ENCODE measurements at places on chromosomes 1 and 21.
A peak's percentile ranks its signal among the peaks of the same experiment; 100 is the strongest.

- no peak for DNase-seq
Observed at GRCh38 chr1:26468911-26469310, 3.3 kb upstream of the HMGN2 start.

- DNase-seq: no peak
Observed at GRCh38 chr1:156284757-156285156, 632 bp downstream of the TMEM79 start.

DNA sequence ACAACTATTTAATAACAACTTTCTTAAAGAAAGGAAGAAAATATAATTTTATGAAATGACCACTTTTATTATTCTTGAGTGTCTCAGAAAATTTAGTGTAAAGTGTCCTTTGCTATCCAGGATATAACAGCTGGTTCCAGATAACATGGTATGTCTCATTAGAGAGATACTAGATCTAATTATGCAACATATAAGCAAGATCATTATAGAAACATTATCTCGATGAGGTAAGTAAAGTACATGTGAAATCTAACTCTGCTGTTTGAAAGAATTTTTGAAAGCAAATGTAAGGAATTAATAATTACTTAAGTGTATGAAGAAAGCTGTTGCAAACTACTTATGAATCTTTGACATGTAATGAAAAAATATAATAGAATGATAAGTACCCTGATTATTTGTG, 887.4 kb upstream of the CXADR start:
- no peak for DNase-seq

DNA sequence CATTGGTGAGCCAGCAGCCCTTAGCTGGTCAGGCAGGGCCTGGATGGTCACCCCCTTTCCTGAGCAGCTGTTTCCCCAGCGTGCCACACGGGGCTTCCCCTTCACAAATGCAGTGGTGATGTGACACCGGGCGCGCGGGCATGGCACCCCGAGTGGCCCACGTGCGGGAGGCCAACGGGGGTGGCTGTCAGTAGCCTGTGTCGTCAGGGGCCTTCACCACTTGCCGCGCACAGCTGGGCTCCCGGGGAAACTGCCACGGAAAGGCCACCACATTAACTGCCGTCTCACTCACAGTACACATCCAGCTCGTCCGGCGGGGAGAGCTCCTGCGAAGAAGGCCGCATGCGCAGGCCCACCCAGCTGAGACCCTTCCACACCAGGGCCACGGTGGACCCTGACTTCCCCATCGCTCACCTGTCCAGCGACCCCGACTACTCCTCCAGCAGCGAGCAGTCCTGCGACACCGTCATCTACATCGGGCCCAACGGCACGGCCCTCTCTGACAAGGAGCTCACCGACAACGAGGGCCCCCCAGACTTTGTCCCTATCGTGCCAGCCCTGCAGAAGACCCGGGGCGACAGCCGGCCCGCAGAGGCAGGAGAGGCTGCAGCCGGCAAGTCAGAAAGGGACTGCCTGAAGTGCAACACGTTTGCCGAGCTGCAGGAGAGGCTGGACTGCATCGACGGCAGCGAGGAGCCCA, 530.5 kb downstream of the KIF26B start:
- DNase-seq: no peak

- DNase-seq: no peak
Observed at GRCh38 chr1:226700861-226701260, 38.2 kb downstream of the ITPKB start.

DNA sequence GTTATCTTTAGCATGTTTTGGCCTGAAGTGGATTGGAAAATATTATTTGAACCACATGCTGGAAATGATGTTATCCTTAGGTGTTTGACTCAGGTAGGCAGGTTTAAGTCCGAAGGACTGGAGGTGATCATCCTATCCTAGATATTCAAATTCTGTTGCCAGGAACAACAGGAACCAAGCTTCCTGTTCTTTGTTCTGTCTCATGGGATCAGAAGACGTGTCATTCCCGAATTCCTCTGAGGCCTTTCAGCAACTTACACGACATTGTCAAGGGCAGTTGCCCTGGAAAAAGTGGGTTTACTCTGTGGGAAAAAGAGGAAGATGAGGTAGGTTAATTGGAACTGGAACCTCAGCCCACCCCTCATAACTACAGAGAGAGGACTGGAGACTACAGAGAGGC, 36.6 kb downstream of the SLAMF6 start:
- DNase-seq: no peak

- DNase-seq: no peak
Observed at GRCh38 chr1:86765073-86765472, 60.7 kb downstream of the SH3GLB1 start.

GRCh38 chr1:234856845-234857245, 246.9 kb upstream of the IRF2BP2 start:
- DNase-seq: no peak

DNA sequence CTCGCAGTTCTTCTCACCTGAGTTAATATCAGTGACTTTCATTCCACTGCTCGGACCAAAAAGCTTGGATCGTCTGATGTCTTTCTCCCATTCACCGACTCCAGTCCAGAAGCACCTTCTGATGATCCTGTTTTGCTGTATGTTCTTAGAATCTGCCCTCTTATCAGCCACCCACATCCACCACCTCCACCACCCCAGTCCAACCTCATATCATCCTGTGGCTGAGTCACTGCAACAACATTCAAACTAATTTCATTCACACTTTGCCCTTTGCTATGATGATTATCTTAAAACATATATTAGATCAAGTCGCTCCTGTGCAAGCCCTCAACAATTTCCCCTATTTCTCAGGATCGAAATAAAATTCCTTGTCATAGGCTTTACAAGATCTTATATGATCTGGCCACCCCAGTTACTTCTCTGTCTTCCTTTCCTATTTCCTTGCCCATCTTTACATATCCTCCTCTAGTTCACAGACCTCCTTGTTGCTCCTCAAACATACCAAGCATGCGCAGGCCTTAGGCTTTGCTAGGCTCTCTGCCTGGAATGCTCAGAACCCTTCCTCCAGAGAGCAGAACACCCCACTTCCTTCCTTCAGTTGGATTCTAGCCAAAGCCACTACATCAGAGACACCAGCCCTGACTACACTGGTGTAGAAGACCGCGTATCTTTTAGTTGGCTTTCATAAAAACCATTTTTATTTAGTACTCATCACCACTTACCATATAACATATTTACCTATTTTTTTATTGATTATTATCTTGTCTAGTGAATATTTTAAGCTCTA, 335.7 kb upstream of the GREM2 start:
- DNase-seq: no peak

- DNase-seq: no peak
Observed at GRCh38 chr1:223067914-223068313, 75.1 kb downstream of the TLR5 start.

DNA sequence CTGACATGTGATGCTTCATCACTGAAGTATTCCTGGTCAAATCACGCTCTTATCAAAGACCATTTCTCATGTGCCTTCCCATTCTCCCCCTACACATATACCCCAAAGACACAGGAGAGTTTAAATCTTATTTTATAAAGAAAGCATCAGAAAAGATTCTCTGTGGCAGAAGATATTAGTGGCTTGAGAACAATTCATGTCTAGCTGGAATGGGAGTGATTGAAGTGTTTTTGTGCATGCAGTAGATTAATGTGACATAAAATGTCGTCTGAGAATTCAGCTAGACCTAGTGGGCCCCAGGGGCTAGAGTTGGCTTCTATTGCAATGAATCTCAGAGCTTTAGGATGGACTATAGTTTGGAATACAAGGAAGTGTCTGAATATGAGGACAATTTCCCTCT, 163.9 kb downstream of the HUNK start:
- DNase-seq: no peak

- DNase-seq: no peak
Observed at GRCh38 chr1:150969626-150970025, 5.0 kb downstream of the CERS2 start.

DNA sequence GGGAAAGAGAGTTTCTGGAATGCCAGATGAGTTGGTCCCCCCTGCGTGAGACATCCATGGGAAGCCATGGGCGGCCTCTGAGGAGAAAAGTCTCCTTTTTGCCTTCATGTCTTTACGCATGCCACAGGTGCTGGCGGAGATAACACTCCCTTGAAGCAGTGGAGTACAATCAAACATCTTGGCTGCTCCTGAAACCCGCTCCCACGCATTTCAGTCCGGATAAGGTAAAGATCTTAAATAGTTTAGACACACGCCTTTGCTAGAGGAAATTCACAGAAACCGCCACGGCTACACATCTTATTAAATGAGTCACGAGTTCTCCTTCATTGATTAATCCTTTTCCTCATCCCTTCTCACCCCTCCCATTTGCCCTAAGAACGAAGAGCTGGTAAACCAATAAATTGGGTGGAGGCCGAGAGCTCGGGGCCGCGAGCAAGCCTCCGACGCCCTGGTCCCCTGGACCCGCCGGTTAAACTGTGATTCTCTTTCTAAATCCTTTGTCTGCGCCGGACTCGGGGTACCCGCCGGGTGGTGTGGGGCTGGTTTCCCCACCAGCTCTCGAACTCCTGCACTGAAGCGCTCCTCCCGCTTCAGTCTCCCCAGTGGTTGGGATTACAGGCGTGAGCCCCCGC, 6.6 kb upstream of the ZNF669 start:
- no peak for DNase-seq

DNA sequence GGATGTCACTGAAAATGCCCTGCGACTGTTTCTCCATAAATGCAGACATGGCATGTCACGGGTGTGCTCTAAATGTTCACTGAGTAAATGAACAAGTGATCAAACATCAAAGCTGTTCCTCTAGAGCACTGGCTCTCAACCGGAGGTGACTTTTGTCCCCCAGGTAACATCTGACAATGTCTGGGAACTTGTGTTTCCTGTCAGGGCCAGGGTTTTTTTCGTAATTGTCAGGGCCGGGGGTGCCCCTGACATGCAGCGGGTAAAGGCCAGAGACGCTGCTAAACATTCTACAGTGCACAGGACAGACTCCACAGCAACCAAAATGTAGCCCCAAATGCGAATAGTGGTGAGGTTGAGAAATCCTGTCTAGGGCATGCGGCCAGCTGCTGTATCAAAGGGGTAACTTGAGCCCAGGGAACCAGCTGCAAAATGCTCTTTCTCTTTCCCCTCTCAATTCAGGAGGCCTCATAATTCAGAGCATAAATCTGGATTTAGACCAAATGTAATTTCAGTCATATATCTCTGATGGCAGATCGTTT, 2.0 kb downstream of the ALDH4A1 start:
- no peak for DNase-seq

- DNase-seq: no peak
Observed at GRCh38 chr1:18134324-18135046, 26.9 kb downstream of the IGSF21 start.

DNA sequence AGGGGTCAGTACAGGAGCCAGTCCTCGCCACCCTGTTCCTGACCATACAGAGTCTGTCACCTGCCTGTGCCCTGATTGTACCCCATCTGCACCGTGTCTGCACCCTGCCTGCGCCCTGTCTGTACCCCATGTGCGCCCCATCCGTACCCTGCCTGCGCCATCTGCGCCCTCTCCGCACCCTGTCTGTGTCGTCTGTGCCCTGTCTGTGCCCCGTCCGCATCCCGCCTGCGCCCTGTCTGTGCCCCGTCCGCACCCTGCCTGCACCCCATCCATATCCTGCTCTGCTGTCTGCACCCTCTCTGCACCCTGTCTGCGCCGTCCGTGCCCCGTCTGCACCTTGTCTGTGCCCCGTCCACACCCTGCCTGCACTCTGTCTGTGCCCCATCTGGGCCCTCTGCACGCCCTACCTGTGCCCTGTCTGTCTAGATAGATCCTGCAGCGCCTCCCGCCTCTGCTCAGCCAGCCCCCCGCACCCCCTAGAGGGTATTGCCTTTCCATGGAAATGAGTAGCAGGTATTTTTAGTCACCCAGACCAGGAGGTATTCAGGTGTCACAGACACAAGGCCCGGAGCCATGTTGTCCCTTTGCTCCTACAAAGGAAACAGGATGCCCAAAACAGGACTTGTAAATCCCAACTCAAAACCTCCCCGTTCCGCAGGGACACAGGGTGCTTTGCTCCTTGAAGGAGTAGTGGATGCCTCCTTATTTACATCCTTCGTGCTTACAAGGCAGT, 7.7 kb upstream of the NPHP4 start:
- DNase-seq: no peak

GRCh38 chr1:240980342-240980741, 368.4 kb upstream of the GREM2 start:
- no peak for DNase-seq

GRCh38 chr1:36007741-36008140, 76.2 kb upstream of the TEKT2 start:
- no peak for DNase-seq

DNA sequence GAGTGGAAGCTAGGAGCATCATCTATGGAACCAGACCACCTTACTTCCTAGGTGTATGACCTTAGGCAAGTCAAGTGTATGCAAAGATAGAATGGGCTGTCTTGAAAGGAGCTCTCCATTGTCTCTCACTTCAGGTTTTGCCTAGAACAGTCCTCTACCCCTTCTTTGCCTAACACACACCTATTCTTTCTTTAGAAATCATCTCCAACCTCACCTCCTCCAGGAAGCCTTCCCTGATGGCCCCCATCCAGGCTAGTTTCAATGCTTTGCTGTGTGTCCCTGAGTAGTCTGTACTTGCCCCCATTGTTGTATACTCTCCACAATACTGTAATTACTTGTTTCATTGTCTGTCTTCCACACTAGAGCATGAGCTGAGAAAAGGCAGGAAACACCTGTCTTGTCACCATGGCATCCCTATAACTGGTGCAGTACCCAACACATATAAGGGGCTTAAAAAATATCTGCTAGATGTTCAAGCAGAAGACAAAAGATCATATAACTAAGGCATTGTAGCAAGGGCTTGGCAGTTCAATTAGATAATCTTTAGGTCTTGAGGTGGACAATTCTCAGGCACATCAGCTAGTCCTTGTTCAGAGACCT, 83.0 kb downstream of the RRAGC start:
- DNase-seq: no peak

GRCh38 chr1:228818296-228818695, 83.0 kb downstream of the RHOU start:
- DNase-seq: no peak

GRCh38 chr1:160830321-160831153, 32.1 kb downstream of the CD244 start:
- DNase-seq: peak; percentile 1

- no peak for DNase-seq
Observed at GRCh38 chr1:112905395-112906149, 50.4 kb downstream of the SLC16A1 start.

GRCh38 chr1:162070825-162071224, 1.3 kb downstream of the NOS1AP start:
- DNase-seq: no peak

- no peak for DNase-seq
Observed at GRCh38 chr1:94962409-94963265, 35.7 kb upstream of the CNN3 start.

DNA sequence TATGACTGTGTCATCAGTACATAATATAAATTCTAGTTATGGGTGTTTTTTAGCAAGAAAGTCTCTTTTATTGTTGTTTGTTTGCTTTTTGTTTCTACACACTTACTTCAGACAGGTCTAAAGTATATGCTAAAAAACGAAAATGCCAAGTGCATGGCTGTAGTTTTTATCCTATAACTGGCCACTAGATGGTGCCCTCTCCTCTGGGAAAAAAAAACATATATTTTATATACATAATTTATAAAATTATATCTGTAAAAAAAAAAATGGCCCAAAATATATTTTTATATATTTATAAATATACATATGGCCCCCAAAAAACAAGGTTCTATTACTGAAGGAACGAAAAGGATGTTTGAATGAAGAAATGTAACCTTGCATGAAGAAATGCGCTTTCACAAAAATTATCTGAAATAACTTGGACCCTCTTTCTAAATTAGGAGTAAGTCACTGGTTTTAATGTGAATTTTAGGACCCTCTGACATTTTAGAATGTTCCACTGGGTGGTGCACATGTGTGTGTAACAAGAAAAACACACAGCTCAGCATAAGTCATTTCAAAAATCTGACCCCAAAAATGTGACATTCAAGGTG, 93.5 kb downstream of the TTLL7 start:
- DNase-seq: no peak
